ENCODE measurements at places on chromosomes 7 and 10.
A peak's percentile ranks its signal among the peaks of the same experiment; 100 is the strongest.

DNA sequence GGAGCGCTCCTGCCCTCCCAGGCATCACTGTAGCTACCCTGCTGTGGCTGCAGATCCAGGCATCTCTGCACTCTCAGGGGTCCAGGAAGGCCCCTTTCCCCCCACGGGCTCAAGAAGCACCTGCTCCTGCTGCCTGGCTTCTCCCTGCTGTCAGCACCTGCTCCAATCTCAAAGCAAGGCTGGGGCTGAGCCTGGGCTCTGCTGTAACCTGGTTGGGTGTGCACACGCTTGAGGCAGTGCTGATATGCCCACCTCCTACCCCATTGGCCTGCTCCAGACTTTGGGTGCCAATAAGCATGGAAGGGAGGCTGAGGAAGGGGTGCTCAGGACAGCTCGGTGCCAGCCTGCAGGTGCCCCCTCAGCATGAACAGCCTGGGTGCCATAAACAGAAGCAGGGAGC lies 185.0 kb downstream of the ZNF438 start:
- no peak for DNase-seq

- DNase-seq: no peak
Measured at GRCh38 chr10:114504769-114505579, 100.7 kb upstream of the AFAP1L2 start.

DNA sequence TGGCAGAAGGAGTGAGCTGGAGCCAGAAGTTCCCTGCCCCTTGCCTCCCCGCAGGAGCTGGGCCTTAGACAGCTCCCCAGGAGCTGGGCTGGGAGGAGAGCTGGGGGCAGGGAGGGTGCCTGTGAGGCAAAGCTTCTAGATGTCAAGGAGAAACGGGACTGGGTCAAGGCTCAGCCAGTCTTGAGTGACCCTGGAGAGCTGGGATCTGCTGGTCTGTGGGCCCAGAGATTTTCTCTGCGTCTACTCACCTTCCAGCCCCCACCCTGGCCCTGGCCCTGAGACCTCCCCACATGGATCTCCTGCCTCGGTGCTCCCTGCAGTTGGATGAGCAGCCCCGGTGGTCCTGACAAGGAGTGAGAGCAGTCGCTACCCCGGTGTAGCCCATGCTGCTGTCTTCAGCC lies 20.3 kb upstream of the SHH start:
- DNase-seq: no peak

DNA sequence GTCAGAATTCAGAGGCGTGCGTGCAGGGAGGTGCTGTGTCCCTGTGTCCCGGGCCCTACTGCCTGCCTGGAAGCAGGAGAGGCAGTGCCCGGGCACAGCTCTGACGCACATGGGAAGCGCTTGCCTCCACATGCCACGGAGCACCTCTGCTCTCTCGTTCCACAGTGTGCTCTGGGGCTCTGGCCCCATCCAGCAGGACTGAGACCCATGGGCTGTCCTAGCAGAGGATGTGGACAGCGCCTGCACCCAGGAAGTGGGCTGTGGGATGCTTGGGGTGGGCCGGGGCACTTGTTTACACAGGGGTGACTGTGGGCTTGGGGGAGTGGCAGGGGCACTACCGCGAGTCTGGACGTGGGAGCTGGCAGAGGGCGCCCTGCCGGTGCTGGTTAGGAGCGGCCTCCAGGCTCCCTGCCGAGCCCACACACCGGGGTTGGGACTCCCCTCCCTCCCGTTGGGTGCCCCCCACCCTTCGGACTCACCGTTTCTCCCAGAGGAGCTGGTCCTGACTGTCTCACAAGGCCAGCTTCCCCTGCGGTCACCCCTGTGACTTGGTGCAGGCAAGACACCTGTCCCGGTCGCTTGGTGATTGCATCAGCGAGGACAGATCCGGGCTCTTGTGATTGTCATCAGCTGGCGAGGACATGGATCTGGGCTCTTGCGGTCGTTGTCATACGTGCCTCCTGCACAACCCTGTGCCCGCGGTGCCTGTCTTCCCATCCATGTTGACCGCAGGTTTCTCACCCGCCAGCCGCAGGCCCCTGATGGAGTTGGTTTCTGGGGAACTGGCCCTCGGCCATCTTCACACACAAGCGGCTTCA lies 83.1 kb downstream of the NKX6-2 start:
- no peak for DNase-seq

GRCh38 chr10:73964743-73965142 lies 33.2 kb upstream of the VCL start:
- DNase-seq: no peak

DNA sequence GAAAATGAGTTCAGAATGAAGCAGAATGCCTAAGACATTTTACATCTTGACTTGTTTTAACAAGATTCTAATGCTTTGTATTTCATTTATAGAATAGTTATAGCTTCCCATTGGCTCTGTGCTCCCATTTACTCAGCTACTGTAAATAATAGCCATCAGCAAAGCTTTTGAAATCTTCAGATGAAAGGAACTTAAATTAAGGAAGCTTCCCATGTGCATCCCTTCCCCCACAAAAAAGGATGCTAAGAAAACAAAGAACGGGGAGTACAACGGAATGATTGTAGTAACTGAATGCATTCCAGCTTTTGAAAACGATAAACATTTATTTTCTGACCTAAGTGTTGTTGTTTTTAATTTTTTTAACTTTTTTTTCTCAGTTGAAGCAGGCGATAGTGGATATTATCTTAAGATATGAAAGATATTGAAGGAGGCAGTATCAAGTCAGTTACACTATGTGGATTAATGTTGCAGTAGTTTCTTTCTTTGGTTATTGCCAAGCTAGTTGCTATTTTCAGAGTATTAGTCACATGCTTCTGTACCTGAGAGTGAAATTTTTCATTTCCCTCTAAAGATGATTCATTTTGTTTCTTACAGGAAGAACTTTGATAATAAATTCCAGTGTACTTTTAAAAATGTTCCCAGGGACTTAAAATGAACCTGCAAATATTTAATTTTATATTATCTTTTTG lies 129.2 kb downstream of the KCND2 start:
- DNase-seq: no peak

DNA sequence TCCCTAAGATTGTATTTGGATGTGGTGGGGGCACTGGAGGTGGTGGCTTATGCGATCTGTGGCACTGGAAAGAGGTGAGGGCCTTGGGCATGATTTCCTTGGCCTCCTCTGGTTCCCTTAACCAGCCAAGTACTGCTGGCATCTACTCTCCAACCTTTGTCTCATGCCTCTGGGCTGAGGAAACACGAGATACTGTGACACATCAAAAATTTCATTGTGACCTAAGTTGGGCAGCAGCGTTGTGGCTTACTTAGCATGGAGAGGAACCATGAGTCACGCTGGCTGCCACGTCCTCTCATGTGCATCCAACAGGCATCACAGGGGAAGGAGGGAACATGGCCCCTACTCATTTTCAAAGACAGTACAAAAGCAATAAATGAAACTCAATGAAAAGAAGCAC lies 29.7 kb upstream of the GSDME start:
- no peak for DNase-seq

GRCh38 chr10:104689105-104689504 lies 48.0 kb downstream of the SORCS3 start:
- DNase-seq: no peak

- DNase-seq: no peak
Measured at GRCh38 chr7:41942468-41943093, 239.7 kb upstream of the INHBA start.

- no peak for DNase-seq
Measured at GRCh38 chr7:100171840-100172239, 3.4 kb upstream of the GAL3ST4 start.

DNA sequence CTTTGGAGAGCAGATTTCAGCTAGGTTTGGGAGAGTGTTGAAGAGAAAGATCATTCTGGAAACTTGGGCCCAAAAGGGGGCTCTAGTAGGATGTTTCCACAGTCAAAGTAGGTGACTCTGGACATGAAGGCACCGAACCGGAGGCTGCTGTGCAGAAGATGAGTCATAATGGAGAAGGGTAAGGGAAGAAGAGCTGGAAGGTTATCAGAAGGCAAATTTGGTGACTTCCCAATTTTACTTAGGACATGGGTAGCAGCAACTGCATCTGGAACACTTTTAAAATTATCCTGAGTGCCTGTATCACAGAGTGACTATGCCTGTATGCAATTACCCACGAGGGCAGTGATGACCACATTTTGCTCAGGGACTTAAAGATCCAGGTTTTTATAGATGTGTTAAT lies 38.8 kb downstream of the PIK3AP1 start:
- no peak for DNase-seq

GRCh38 chr7:29285861-29286260 lies 91.3 kb downstream of the CHN2 start:
- no peak for DNase-seq

DNA sequence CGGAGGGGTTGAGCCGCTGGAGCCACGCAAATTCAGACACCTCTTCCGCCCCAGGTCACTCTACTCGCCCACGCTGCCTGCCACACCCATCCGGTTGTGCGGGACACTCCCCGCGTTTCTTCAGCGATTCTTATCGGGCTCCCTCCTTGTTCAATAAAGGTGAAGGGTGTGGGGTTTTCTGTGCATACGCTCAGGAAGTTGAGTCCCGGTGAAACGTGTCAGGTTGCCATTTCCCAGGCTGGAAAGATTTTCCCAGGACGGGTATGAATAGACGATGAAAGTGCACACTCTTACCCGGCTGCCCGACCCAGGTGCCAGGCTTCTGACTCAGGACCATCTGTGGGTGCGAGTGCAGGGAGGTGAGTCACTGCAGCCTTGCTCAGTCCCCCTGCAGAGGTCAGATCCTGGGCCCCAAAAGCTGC lies 22.0 kb downstream of the KLF6 start:
- no peak for DNase-seq

DNA sequence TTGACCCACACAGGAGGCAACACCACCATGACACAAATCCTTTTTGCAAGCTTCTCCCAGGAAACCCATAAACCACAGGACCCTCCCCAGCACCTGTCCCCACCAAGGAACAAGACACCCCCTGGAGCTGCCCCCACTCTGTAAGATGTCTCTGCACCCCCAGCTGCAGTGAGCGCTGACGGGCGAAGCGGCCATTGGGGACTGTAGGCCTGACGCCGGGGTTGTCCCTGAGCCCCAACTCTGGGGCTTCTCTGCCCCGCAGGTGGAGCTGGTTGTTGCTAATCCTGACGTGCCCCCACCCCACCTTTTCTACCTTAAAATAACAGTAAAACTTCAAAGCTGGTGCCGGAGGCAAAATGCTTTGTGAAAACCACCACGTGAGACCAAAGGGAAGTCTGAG lies 94.7 kb upstream of the PPP2R2D start:
- DNase-seq: no peak

DNA sequence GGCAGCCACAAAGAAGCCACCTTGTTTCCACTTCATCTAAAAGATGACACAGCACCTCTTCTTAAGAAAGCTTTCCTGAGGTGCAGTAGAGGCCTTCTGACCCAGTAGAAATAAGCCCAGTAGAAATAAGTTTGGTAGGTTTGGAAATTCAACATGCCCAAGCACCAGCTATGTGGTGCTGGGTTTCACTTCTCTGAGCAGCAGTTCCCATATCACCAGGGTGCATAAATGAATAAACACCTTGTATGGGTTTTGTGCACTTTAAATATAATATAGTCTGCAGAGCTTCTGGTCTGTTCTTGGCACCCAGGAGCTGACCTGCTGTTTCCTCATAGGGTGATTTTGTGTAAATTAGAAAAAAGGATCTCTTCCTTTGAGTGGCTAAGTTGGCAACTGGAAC lies 492.4 kb upstream of the SORCS1 start:
- no peak for DNase-seq

DNA sequence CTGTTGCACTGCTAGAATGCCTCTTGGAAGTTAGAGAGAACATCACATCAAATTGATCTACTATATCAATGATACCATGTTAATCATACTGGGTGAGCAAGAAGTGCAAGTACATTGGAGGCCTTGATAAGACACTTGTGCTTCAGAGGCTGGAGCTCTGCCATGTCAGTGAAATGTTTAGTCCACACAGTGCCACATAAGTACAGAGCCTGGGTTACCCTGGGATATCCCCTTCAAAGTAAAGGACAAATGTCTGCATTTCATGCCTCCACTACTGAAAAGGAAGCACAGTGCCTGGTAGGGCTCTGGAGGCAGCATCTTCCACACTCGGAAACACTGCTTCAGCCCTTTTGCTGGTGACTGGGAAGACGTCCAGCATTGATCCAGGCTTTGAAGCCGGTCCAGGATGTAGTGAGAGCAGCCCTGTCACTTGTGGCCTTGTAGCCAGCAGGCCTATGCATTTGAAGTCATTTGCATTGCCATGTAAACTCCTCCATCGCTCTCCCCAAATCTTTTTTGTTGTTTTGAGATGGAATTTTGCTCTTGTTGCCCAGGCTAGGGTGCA lies 15.7 kb upstream of the STN1 start:
- no peak for DNase-seq

GRCh38 chr10:124999433-125000365 lies 57.8 kb downstream of the ZRANB1 start:
- no peak for DNase-seq

- peak; percentile 12 for DNase-seq
Measured at GRCh38 chr10:106711313-106711906, 453.1 kb downstream of the SORCS1 start.

DNA sequence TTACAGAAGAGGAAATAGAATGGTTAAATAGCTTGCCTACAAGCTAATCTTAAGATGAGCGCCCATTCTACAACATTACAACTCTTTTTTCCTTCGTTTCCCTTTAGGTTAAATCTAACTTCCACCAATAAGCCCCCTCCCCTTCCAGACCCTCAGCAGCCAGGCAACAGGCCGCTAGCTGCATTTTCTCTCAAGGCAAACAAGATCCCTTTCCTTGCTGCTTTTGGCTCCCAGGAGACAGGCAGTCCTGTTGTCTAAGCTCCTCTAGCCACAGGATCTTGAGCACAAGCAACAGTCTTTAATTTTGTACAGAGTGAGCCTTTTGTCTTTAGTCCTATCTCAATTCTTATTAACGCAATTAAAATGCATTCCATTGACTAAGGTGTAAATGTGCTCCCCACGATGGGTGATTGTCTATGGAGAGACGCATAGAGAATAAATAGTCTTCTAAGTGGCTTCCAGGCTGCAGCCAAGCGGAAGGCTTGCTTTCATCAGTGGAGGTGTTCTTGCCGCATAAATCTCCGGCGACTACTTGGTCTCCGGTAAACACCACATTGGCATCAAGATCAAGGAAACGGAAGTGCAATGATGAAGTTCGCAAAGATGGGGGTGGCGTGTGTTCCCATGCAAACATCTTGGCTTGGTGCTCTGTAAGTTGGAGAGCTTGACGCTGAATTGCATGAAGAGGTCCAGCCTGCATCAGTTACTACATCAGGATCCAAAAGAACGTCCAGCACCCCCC lies 181.9 kb upstream of the LYZL2 start:
- DNase-seq: no peak

- no peak for DNase-seq
Measured at GRCh38 chr7:68688416-68689086, 909.7 kb upstream of the AUTS2 start.

DNA sequence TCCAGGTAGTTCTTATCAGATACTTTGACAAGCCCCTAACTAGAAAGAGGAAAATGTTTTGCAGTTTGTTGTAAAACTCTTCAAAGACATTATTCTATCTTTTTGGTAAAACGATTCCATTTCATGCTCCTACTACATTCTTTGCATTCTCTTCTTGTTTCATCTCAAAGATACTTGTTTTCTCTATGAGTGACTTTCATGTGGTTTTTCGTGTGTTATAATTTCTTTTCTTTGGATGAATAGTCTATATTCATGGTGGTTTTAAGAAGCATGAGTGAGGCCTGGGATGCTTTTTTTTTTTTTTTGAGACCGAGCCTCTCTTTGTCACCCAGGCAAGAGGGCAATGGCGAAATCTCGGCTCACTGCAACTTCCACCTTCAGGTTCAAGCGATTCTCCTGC lies 292.5 kb upstream of the LYZL1 start:
- DNase-seq: no peak
